Activated T-helper 1 cell treated with Interleukin-2 at 50 U/mL for 16 hours (primary cell): ENCODE measurements at places on chromosomes 11 and 22.

DNA sequence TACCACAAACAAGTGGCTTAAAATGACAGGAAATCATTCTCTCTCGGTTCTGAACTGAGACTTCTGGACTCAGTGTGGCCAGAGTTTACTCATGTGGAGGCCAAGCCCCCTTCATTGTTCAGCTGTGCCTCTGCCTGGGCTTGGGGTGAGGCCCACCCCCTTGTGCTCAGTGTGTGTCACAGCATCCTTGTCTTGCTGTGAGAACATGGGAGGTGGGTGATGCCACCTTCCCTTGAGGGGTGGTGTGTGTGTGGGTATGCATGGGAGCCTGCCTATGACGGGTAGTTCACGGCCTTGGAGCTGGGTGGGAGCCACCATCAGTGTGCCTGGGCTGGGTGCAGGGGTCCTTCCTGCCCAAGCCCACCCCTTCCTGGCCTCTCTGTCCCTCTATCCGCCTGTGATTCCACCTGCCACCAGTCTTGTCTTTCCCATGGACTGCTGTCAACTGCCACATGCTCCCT is 101.7 kb downstream of the MORC2 start:
- no peak for DNase-seq

DNA sequence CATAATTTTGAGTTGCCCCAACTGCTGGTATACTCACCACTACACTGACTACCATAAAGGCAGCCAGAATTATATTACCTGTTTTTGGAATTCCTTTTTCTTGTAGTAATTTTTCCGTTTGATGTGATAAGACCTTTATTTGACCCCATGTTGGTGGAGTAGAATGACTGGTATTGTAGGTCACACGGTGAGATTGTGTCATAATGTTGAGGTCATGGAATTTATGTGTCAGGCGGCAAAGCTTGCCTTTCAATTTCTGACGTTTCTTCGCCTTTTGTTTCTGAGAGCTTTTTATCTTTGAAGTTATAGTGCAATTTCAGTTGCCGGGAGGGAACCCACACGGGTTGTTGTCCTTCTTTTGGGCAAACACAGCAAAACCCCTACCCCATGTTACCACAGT is 13.0 kb downstream of the OR52K1 start:
- DNase-seq = no peak

DNA sequence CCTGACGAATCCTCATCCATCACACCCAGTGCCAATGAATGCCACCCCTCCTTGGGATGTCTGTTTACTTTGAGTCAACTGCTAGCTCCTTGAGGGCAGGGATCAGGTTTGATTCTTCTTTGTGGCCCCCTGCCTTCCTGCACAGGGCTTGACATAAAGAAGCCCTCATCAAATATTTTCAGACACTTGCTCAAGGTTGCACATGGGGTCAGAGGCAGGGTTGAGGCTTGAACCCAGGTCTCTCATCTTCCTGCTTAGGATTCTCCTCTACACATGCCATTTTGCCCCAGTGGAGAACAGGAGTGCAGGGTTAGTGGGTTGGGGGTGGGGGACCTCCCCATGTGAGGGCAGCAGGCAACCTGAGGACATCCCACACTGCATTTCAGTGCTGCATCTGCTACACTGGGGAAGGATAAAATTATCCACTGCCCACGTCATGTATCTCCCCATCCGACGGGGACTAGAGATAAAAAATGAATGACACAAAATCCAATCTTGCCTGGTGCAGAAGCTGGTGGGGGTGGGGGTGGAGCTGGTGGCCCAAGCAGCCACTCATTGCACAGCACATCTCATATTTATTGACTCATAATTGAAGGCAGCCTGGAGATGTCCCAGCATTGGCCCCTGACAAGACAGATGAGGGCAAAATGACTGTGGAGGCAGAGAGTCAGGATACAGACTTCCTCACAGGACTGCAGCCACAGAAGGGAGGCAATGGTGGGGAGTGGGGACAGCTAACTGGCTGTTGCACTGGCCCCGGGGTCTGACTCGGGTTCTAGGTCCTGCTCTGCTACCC is 41.3 kb downstream of the NEU3 start:
- DNase-seq = no peak

DNA sequence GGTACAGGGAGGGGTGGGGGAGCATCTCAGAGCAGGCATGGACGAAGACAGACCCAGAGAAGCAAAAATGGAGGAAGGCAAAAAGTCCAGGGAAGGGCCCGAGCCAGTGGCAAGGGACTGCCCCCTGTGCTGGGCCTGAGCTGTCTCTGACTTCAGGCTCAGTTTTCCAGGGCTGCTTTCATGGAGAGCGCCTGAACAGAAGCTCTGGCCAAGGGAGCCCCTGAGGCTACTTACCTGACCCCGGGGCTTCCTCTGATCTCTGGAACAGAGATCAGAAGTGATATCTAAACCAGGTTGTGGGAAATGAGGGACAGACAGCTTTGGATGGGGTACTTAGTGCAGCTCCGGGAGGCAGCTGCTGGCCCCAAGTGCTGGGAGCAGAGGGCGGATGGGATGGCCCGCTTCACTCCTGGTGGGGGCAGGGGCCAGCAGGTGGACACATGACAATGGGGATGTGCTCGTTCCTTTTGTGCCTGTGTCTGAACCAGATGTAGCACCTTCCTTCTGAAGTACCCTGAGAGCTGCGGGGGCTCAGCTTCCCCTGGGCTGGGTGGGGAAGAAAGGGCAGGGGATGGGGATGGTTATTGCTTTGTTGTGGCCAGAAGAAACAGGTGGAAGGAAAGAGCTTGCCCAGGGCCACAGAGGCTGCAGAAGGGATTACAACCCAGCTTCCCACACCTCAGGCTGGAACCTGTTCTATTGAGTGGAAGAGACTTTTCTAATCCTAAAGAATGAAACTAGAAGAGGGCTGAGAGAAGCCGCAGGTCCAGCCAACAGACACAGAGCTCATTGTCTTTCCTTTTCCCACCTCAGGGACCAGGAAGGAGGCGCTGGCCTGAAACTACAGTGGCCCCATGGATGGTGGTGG is 5.7 kb downstream of the LRRC10B start:
- no peak for DNase-seq

GRCh38 chr22:42180349-42180842 is 49.8 kb upstream of the CYP2D6 start:
- peak; percentile 15 for DNase-seq

- no peak for DNase-seq
Measured at GRCh38 chr11:119652907-119653659, 75.9 kb downstream of the NECTIN1 start.

- peak; percentile 57 for DNase-seq
Measured at GRCh38 chr22:39598017-39598965, 27.7 kb downstream of the CACNA1I start.

DNA sequence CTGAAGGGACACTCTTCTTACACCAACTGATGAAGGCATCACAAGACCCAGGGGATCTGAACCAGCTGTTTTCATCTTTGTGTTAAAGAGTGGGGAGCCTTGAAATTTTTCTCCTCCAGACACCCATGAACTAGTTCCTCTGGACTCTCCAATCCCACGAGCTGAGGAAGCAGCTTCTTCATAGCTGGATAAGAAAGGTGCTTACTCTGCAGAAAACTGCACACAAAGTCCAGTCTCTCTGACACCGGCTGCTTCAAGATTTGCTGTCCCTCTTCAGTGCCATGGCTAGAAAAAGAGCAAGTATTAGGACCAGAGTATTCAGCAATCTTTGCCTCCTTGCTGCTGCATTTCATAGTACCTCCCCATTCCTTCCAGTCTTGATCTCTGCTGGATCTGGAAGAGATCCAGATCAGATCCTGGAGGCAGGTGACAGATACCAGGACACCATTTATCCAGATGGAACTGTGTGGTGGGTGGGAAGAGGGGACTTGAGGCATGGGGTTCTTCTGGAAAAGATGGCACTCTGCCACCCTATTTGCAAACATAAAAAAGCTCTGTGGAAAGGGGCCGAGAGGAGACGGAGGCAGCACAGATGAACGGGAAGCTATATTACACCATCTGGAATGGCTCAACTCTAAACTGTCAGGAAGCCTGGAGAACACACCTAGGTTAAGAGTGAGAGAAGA is 25.5 kb downstream of the IL18BP start:
- DNase-seq = no peak

GRCh38 chr11:120561286-120561685 is 49.7 kb downstream of the GRIK4 start:
- no peak for DNase-seq

GRCh38 chr11:94835594-94835927 is 67.4 kb downstream of the AMOTL1 start:
- DNase-seq = no peak

DNA sequence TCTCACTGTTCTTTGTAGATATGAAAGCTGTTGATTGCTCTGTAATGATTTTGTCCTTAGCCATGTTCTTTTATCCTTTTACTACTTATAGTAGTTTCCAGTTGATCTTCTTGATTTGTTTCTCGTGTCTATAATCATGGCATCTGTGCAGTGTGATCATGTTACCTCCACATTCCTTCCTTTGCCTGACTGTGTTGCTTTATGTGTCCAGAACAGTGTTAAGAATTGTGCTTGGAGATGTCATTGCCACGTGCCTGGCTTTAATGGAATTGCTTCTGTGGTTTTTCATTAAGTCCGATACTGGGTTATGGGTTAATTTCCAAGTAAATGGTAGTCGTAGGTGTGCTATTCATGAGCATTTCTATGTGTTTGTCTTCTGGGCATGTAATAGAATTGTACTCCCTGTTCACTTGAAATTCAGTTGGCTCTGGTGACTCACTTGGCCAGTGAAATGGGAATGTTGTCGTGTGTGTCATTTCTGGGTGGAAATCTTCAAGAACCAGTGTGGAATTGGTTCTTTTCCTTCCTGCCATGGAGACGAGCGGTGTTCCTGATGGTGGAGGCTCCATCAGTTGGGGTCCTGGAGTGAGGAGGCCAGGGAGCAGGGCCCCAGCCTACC is 6.8 kb downstream of the GTSE1 start:
- no peak for DNase-seq

DNA sequence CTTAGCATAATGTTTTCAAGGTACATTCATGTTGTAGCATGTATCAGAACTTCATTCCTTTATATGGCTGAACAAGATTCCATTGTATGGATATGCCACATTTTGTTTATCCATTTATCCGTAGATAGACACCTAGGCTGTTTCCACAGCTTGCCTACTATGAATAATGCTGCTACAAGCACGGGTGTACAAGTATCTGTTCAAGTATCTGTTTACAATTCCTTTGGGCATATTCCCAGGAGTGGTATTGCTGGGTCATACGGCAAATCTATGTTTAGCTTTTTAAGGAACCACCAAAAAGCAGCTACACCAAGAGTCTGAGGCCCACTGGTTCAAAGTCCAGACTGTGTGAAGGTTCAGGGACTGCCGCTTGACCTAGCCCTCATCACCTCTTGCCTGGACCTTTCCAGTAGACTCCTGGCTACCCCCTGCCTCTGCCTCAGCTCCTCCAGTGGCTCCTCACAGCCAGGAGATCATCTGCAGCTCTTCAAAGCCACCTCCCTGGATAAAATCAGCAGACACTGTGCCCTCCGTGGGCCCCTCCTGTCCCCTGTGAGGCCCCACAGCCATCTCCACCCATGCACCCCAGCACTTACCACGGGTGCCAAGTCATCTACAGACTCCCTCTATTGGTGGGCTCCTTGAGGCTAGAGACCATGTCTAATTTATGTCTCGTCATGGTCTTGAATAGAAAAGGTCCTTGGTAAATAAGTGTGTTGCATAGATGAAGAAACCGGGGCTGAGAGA is 160.3 kb downstream of the MN1 start:
- DNase-seq = no peak
